Femur (tissue), 1 donor: ENCODE measurements at places on chromosomes 2 and 18.

DNA sequence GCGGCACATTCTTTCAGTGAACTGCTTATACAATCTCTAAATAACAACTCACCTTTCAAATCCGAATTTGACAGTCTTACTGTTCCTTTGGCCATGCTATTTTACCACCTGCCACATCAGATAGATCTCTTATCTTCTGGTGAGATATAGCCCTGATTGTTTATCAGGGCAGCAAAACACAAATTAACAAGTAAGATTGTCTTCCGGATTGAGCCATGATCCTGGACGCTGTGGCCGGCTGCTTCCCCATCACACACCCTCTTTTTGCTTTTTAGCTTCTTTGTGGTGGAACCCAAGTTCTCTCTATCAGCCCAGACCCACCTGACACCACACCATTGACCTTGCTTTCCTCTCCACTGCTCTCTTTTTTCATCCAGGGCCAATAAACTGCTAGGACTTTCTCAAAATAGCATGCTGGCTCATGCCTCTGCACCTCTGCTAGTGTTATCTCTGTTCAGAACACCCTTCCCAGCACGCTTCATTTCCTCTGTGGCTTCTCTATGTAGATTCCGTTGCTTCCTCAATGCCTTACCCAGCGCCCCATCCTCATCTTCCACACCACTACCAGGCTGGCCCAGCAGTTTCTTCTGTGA lies 111.8 kb upstream of the CNTNAP5 start:
- no peak for DNase-seq

DNA sequence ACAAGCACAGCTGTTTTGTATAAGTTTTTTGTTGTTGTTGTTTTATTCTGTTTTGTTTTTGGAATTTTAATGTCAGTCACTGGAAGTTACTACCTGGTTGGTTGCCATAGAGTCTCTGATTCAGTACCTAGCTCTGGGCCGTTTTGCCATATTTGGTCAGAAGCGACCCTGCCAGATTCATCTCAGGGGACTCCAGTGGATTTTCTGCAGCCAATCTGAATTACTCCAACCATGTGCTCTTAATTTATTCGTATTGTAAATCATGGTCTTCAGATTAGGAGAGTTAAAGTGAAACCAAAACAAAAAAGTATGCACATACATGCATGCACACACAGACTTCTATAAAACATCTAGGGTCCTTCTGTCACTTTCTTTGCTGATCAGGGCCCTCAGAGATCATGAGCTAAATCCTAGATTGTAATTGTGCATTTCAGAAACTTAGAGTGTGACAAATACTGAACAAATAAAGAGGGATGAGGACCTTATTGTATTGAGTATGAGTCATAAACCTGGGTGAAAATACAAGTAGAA lies 317.4 kb upstream of the UBE2E3 start:
- peak; percentile 50 for DNase-seq

DNA sequence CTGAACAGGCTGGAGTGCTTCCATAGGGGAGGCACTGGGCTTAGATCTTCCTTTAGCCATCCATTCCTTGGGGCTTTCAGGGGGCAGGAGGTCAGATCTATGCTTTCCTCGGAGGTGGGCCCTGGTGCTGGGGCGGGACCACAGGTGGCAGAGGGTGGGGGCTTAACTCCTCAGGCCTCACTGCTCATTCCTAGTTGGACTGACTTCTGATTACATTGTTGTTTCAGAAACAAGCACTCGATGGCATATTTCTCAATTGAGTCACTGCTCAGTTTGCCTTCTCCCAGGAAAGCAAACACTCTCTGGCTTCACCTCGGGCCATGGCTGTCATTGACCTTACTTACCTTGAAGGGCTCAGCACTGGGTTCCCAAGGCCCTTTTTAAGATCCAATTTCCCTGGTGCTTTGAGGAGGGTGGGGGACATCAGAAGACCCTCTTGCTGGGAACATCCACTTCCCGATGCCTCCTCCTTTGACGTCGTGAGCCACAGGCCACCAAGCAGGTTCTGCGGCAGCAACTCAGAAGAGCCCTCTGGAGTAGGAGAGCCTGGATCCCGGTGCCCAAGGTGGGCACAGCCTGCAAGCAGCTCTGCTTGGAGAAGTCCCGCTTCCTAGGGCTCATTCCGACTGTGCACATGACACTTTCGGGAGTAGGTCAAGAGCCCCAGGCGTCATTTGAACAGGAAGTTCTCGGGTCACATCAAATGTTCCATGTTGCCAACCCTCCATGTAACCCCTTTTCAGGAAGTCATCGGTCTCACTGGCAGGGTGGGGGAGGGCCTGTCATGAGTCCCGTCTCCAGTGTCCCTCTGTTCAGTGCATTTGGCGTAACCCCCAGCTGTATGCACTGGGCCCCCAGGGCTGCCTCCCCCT lies 40.6 kb downstream of the SDC1 start:
- no peak for DNase-seq

DNA sequence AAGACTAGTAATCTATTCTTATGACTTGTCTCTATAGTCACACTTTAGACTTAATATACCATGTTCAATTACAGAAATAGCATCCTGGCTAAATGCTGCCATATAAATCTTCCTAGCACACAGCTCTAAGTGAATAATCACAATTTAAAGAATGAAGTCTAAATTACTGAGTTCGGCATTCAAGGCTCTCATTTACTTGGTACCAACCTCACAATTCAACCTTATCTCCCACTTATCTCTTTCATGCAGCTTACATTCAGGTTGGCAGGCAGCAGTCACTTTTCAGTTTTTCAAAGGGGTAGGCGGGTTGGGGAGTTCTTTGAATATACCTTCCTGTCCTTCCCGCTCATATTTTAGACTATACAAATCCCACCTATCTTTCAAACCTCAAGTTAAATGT lies 1.5 kb downstream of the MMADHC start:
- no peak for DNase-seq

DNA sequence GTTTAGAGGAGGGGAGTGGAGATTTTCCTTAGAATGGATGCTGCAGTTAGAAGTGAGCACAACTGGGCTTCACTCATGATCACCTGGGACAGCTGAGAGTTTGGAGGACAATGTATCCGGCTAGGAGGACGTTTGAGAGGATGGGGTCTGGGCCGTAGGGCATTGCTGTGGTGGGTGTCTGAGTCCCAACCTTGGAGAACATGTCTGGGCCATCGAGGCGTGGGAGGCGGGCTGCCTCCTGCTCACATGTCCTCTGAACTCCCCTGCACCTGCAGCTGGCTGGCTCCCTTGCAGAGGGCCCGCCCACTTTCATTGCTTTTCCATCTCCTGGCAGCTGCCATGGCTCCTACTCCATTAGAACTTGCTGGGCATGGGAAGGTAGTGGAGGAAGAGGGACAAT lies 203.0 kb upstream of the PXDN start:
- no peak for DNase-seq

- no peak for DNase-seq
Measured at GRCh38 chr2:144249035-144249637, 270.8 kb downstream of the ZEB2 start.

DNA sequence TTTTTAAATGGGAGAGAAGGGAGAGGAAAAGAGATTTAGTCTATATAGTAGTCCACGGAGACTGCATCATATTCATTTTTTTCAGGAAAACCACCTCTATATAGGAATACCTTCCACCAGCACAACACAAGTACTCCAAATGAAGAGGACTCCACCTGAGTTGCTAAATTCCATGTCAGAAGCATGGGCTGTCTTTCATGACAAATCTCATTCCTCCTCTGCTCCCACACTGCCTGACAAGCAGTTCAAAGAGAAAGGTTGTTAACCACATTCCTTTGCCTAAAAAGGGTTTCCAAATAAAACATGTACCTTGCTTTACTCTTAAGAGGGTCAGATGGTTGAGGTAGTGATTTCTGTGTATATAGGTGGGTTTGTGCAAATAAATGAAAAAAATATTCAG lies 122.0 kb downstream of the TMEFF2 start:
- DNase-seq, result no peak

- DNase-seq, result no peak
Measured at GRCh38 chr2:69201259-69201658, 185.8 kb downstream of the GFPT1 start.

DNA sequence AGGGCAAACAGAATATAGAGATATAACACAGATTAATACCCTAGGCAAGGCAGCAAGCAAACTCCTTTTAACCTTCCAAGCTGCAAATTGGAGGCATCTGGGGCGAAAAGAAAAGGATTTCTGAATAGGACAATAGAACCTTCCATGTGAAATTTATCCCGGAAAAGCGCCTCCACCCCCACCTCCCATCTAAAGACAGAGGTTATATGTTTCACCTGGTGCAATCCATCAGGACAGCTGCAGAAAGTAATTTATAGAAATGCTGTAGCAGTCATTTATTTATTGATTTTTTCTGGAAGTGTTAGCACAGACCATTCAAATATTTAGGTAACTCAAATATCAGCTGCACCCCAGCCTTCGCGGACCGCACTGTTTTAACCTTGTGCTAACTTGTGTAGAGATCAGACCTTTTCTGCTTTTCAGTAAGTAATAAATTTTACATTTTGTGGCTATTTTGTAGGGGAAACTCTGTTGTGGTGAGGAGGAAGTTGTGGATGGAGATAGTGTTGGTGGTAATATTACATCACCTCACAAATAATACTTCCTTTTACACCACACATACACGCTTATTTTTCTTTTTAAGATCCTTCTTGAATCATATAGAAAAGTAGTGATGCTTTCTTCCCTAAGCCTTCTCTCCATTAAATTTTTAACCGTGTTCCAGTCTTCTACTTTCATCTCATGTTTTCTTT lies 919.3 kb upstream of the CDH2 start:
- no peak for DNase-seq

DNA sequence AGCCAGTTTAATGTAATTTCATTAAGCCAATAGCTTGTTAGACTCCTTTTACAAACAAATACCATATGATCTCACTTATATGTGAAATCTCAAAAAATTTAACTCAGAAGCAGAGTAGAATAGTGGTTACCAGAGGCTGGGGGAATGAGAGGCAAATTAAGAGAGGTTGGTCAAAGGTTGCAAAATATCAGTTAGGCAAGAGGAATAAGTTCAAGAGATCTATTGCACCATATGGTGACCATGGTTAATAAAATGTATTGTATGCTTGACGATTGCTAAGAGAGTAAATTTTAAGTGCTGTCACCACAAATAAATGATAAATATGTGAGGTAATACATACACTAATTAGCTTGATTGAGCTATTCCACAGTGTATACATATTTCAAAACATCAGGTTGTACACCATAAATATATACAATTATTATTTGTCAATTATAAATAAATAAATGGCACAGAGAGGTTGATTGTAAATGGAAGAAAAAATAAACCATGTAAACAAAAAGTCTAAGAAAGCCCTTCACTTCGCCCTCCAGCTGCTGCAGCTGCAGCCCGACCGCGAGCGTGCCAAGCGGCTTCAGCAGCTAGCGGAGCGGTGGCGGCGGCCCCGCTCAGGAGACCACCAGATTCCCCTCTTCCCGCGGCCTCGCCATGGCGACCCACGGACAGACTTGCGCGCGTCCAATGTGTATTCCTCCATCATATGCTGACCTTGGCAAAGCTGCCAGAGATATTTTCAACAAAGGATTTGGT lies 23.0 kb upstream of the ACTR2 start:
- no peak for DNase-seq

- no peak for DNase-seq
Measured at GRCh38 chr2:187148059-187148714, 299.2 kb upstream of the ZSWIM2 start.

GRCh38 chr2:176464886-176465564 lies 195.8 kb downstream of the MTX2 start:
- DNase-seq, result no peak

DNA sequence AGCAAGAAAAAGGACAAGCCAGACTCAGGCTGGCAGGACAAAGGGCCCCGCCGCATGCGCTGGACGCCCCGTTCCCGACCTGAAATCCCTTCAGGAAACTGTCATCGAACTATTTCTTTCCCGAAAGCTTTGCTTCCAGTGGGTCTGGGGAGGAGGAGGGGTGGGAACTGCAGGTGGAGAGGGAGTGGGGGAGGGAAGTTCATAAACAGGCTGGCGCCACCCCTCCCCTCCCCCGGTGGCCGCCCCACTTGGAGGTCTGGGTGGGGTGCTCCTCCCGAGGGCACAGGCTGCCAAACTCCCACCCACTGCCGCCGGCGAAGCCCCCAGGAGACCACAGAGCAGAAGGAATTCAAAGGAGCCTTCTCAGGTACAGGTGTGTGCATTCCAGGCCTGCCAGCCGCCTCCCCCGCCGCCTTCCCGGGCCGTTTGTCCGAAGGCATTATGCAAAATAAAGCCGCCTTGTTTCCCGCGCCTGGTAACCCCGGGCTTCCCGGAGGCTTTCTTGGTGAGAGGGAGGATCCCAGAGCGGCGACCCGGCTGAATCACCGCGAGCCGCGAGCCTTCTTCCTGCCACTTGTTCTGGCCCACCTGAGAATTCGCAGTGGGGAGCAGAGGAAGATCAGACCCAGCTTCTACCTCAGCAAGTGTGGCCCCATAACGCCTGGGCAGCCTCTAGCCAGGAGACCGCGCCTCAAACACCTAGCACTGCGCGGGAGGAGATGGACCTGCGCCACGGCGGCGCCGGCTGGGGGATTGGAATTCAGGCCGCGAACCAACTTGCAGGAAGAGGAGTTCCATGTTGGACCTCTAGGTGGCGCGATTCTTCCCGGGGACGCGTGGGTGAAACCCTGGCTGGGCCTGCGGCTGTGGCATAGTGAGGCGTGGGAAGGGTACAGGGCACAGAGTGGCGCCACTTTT lies 101.9 kb downstream of the FOXI3 start:
- DNase-seq, result peak; percentile 27

GRCh38 chr2:200408428-200409316 lies 101.2 kb downstream of the KCTD18 start:
- DNase-seq, result no peak

DNA sequence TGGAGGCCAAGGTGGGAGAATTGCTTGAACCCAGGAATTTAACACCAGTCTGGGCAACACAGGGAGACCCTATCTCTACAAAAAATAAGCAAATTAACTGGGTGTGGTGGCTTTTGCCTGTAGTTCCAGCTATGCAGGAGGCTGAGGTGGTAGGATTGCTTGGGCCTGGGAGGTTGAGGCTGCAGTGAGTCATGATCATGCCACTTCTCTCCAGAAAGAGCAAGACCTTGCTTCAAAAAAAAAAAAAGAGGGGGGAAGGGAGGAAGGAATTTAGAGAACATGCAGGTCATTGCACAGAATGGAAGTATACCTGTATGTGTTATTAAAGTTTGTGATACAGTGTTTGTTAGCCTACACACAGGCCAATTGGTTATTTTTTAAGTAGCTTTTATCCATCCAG lies 25.8 kb downstream of the PKP4 start:
- DNase-seq, result no peak

DNA sequence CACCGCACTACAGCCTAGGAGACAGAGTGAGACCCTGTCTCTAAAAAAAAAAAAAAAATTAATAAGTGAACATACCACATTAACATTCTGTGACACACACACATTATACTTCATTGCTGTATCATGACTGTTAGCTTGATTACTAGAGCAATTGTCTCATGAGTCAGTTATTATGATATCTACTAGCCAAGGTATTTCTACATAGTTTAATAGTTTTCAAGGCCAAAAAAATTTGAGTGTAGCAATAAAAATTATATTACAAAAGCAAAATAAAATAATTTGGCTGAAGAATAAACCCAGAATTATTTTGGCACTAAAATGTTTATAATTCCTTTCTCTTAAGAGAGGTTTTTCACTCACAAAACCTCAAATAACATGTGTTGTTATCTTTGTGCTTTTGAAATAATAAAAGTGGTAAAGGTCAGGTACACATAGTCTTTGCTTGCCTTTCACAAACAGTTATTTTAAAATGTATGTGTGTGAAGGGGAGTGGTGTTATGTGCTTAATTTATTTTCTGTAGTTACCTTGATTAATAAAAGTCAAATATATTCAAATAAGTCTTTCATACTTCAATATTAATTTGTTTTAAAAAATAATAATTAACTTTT lies 136.9 kb upstream of the SPOPL start:
- DNase-seq, result no peak

- no peak for DNase-seq
Measured at GRCh38 chr2:241813644-241814392, 4.8 kb downstream of the NEU4 start.
